ENCODE measurements at places on chromosomes 12 and 14.

DNA sequence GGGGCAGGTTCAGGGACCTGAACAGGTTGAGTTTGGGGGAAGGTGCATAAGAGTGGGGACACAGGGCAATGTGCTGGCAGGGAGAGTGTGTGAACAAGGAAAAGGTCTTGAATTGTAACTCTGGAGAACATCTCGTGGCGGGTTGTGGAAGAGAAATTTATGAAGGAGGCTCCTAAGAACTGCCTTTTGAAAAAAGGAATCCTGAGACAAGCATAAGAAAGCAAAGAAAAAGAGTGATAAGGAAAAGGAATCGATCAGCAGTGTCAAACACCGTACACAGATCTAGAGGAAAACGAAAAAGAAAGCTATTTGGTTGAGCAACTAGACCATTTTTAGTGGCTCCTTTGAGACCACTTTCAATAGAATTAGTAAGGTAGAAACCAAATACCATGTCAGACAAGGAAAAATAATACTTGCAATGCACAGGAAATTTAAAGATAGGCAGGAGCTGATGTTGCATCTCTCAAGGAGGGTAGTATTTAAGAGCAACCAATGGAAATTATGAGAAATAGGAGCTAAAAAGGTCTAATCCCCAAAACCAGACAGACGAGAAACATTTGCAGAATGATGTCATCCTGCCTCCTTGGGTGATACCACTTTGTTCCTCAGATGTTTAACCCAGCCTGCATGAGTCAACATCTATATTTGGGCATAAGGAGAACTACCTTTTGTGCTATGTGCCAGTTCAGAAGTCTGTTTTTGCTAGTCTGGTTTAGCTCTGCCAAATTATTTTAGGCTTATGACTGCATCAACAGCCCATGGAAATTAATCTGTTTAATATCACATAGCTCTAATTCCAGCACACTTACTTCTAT lies 64.5 kb upstream of the STK38L start:
- DNase-seq = no peak

DNA sequence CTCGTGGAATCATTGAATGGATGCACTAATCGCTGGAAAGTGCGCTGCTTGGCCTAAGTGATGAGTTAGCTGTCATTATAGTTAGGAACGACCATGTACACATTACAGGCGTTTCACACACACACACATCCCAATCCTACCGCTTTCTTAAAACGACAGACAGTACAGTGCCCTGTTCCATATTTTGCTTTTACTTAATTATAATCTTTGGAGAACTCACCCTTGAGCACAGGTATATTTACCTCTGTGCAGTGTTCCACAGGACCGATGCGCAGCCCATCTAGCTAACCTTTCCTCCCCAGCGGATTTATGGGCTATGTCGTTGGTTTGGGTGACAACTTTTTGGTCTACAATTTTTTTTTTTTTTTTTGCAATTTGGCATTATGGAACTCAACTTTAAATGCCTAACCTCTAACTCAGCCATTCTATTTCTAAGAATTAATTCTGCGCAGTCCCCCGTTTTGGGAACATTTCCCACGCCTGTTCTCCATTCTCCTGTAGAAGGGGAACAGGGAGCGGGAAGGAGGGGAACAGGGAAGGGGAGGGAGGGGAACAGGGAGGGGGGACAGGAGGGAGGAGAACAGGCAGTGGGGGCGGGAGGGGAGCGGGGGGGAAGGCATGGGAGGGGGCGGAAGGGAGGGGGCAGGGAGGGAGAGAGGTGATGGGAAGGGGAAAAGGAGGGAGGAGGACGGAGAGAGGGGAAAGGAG lies 663 bp upstream of the ULK1 start:
- no peak for DNase-seq

DNA sequence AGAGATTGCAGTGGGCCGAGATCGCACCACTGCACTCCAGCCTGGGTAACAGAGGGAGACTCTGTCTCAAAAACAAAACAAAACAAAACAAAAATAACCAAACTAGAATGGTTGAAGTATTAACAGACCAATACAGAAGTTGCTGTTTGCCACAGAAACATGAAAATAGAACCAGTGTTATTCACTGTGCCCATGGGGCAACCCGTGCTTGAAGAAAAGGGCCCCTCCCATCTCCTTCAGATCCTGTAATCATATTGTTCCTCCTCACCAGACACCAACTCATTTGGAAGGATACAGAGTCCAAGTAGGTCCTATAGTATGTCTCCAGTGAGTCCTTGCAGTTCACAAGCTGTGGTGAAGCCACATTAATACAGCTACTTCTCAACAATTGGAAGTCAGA lies 30.9 kb downstream of the SLC35F4 start:
- no peak for DNase-seq

- DNase-seq = no peak
Observed at GRCh38 chr14:29672831-29673230, 254.8 kb downstream of the PRKD1 start.

GRCh38 chr14:102363182-102363943 lies 622 bp downstream of the TECPR2 start:
- peak; percentile 6 for DNase-seq

GRCh38 chr12:121400332-121401139 lies 618 bp downstream of the RNF34 start:
- peak; percentile 47 for DNase-seq

- no peak for DNase-seq
Observed at GRCh38 chr12:94244165-94245133, 96.1 kb downstream of the PLXNC1 start.

DNA sequence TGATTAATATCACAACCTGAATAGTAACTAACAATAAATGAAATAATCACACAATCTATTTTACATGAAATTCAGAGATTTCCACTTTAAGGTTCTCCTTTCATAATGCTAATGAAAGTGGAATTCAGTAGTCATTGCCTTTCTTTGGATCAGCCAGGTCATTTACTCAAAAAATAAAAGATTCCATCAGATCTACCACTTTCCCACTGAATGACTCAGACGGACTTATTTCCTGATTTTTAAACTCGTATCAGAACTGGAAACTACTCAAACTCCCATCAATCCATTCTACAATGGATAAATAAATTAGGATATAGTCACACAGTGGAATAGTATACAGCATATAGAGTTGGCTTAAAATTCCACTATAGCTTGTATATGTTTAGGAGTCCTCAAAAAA lies 237.1 kb downstream of the MED13L start:
- DNase-seq = no peak

GRCh38 chr14:45972416-45972815 lies 679.2 kb downstream of the RPL10L start:
- no peak for DNase-seq

GRCh38 chr14:21215130-21215878 lies 53.9 kb downstream of the HNRNPC start:
- DNase-seq = no peak

DNA sequence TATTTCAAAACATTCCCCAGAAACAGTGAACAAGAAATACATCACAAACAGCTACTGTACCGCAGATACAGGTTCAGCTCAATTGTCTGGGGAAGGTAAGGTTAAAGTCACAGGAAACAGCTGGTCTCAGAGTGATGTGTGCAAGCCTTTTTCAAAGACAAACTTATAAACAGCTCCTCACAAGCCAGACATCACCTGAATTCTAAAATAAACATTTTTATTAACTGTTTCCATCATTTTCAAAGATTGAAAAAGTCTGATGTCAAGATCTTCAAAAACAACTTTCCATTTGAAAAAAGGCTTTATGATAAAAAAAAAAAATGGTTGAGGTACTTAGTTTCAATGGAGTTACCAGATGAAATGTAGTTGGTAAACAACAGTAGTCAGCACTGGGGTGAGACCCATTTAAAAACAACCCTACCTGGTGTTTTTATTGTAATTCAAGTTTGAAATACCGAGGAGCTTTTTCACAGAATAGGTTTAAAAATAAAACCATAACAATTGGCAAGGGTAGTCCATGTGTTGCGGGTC lies 4.0 kb downstream of the BTG1 start:
- peak; percentile 21 for DNase-seq

- no peak for DNase-seq
Observed at GRCh38 chr12:28611115-28611435, 420.8 kb downstream of the CCDC91 start.

- no peak for DNase-seq
Observed at GRCh38 chr12:93135286-93136239, 206.5 kb upstream of the EEA1 start.

DNA sequence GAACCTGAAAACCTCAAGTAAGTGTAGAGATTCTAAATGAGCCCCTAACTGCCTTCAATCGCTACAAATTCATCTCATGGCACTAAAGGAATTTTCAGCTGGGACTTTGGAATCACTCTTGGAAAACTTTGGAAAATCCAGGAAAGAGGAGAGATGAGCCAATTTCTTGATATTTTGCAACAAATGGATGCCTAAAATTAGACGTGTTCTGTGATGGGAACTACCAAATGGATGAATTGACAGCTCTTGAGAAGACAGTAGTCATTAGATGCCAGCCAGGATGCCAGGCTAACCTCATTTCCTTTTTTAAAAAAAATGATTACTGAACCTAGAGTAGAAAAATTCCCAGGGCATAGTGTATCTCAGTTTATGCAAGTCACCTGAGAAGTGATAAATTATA lies 78.3 kb downstream of the NPAS3 start:
- no peak for DNase-seq

All from effector CD4-positive, alpha-beta T cell (primary cell).